A549 treated with CpdA at 1 μM for 4 hours (cell line): ENCODE measurements at places on chromosomes 6 and 20. TPM values are rescaled to one million over a fixed set of nuclear protein-coding genes. Genes with fewer than 3 reads are reported as not detected.

Gene LSM2
- total RNA-seq = 49.7 to 68.8 TPM (median 64.6 TPM) in 5 replicates

Gene LRP11
- 31.5 to 41.0 TPM (median 38.5 TPM) in 5 replicates for total RNA-seq

Gene VSX1
- total RNA-seq = 0.49 to 0.90 TPM (median 0.77 TPM) in 5 replicates

Gene TMX4
- 13.4 to 15.2 TPM (median 13.8 TPM) in 5 replicates for total RNA-seq

Gene PGC
- not detected in 5 replicates for total RNA-seq

Gene LY86
- not detected in 5 replicates for total RNA-seq

Gene TTLL9
- 0.06 to 0.20 TPM in 2 of 5 replicates, not detected in the others for total RNA-seq

Gene DOK5
- total RNA-seq = 0.02 to 0.12 TPM in 2 of 5 replicates, not detected in the others

Gene PPP1R14C
- 0.67 to 0.83 TPM (median 0.79 TPM) in 5 replicates for total RNA-seq

Gene SASH1
- 2.5 to 4.1 TPM (median 2.9 TPM) in 5 replicates for total RNA-seq

Gene UNC5CL
- total RNA-seq = 0.20 to 0.40 TPM (median 0.34 TPM) in 5 replicates

Gene SLC35D3
- total RNA-seq = 0.06 to 0.15 TPM (median 0.06 TPM) in 4 of 5 replicates, not detected in the other

Gene CUL7
- 6.1 to 8.5 TPM (median 7.2 TPM) in 5 replicates for total RNA-seq

Gene PTGIS
- total RNA-seq = 0.02 TPM in 2 of 5 replicates, not detected in the others

Gene MROH8
- total RNA-seq = 0.79 to 1.3 TPM (median 0.96 TPM) in 5 replicates

Gene PLG
- not detected in 5 replicates for total RNA-seq

Gene TBXT
- total RNA-seq = not detected in 5 replicates

Gene ZNF341
- total RNA-seq = 2.9 to 5.5 TPM (median 4.4 TPM) in 5 replicates

Gene SYNDIG1
- 1.5 to 2.2 TPM (median 2.0 TPM) in 5 replicates for total RNA-seq

Gene HLA-DRB5
- not detected in 5 replicates for total RNA-seq

Gene EPPIN
- not detected in 5 replicates for total RNA-seq
